T follicular helper cell (primary cell): ENCODE measurements at places on chromosomes 3 and 15.

- DNase-seq = no peak
Observed at GRCh38 chr3:85068911-85069310, 110.1 kb downstream of the CADM2 start.

- DNase-seq = no peak
Observed at GRCh38 chr3:150385296-150386242, 22.5 kb upstream of the TSC22D2 start.

- peak; percentile 80 for DNase-seq
Observed at GRCh38 chr3:56683122-56683817, at the start of gene TASOR. TASOR (minus strand) TSS chr3:56683265; CDS start chr3:56683006, 259 bp downstream.

GRCh38 chr3:35954413-35954812 lies 315.1 kb downstream of the ARPP21 start:
- DNase-seq = no peak
